Activated T-cell treated with anti-CD3 and anti-CD28 coated beads, Interleukin-2, amount 50 U/mL, for 4 hours (primary cell): ENCODE measurements at places on chromosomes 6 and 20.

- DNase-seq = no peak
Measured at GRCh38 chr6:167209577-167209975, 51.8 kb upstream of the GPR31 start.

- DNase-seq = no peak
Measured at GRCh38 chr6:151109361-151109760, 130.4 kb upstream of the AKAP12 start.

- no peak for DNase-seq
Measured at GRCh38 chr20:62755817-62756724, 40.2 kb upstream of the MRGBP start.

DNA sequence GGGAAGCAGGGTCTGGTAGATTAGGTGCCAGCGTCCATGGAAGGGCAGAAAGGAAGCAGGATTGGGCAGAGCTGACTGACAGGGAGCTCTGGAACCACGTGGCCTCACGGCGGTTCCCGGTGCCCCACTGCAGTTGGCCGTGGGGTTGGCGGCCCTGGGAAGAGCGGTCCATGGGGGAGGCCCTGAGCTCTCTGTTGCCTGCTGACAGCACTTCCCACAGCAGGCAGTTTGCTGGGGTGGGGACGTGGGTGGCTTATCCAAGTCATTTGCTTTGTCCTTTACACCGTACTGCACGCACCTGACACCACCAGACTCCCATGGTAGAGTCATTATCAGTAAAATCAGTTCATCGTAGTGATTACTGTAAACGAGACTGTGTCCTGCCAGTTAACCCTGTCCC, 56.1 kb downstream of the RPP40 start:
- DNase-seq = no peak

- no peak for DNase-seq
Measured at GRCh38 chr20:33859157-33859695, 48.1 kb downstream of the CHMP4B start.

DNA sequence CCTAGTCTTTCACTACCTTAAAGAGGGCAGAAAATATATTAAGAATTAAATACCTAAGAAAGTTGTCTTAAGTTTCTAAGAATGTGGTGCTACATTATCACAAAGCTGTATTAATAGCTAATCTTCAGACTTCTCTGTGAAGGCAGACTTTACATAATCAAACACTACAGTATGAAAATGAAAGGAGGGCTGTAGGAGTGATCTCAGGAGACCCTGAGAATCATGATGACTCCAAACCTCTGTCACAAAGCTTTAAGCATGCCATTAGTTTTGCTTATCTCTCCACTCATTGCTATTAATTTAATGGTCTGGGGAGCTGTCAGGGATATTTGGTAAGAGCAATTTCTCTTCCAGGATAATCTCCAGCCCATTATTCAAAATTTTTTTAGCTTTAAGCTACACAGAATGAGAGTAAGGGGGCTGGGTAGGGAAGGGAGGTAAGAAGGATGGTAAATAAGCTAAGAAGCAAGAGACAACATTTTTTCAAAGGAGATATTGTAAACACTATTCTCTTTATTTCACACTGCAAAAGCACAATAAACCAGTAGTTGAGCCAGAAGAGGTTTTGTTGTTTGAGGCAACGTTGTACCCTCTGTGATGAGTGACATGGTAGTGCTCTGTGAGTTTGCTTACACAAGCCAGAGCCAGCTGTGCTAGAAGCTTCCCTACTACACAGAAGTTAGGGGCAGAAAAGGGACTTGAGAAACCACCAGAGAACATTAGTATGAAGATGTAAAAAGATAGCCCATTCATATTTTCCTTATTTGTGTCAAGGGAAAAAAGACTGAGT, 258.8 kb downstream of the GMDS start:
- no peak for DNase-seq

- DNase-seq = no peak
Measured at GRCh38 chr6:151618717-151619116, 124.9 kb downstream of the CCDC170 start.

DNA sequence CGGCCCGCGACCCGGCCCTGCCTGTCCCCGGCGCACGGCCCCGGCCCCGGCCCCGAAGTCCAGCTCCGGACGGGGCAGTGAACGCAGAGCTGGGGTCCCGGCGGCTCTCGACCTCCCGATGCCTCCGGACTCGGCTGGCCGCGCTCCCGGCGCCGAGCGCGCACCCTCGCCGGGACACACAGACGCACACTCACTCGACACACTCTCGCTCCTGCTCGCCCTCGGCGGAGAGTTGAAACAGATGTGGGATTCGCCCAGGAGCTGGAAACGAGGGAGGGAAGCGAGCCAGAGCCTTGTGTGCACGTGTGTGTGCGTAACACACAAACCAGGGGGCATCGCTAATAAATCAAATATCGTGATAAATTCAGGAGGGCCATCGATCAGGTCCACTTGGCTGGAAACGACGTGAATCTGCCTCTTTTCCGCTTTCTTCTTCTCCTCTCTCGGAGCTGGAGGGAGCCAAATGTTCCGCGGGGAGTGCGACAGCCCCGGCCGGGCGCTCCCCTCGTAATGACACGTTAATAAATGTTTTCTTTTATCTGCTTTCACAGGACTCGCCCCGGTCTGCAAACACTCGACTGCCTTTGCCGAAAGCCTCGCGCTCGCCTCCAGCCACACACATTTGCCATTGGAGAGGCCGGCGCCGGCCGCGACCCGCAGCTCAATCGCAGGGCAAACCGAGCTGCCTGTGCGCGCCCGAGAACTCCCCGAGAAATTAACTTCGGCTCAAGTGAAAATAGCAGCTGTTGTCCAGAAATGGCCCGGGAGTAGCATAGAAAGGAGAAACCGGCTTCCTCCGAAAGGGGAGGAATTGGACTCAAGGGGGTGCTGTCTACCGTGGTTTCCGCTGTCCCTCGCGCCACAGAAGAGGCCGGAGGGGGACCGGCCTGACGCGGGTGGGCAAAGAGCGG, 828 bp upstream of the SULF2 start:
- no peak for DNase-seq

GRCh38 chr6:105985098-105985815, 100.9 kb upstream of the PRDM1 start:
- DNase-seq = no peak

- DNase-seq = no peak
Measured at GRCh38 chr6:90654166-90654565, 67.3 kb upstream of the MAP3K7 start.
